Karpas-422 (cell line): ENCODE measurements at places on chromosomes 4 and X. TPM values are rescaled to one million over a fixed set of nuclear protein-coding genes. Genes with fewer than 3 reads are reported as not detected.

TIGD4 gene
- total RNA-seq, result 3.1 TPM in 1 of 2 replicates, not detected in the other

DUX4 gene
- not detected in 2 replicates for total RNA-seq

AKAP4 gene
- total RNA-seq, result not detected in 2 replicates

XAGE1B gene
- not detected in 2 replicates for total RNA-seq

GATA1 gene
- total RNA-seq, result not detected in 2 replicates

DNA sequence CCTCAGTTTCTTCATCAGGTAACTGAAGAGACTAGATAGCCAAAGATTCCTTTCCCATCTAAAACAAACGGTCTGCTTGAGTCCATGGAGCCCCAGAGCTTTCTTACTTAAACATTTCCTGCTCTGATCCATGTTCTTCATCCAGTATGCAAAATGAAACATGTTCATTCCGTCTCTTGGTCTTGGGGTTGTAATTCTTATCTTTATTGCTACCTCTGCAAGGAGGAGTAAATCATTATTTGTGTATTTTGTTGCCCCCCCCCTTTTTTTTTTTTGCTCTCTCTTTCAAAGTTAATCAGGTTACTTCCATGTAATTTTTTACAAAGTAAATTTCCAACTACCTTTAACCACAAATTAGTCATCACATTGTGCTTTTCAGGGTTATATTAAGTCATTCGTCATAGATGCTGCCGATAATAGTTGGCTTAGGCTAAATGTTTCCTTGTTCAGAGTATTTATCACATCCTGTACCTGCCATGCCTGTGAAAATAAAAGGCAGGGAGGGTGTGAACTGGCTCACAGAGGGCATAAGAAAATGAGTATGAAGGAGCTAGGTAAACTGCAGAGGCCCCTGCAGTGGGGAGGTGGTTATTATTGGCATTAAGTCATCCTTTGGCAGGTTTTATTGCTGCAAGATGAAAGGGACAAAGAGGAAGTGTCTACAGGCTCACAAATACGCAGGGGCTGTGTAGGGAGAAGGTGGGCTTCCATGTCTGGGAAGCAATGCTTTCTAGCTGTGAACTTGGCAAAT is 76.7 kb upstream of the HS3ST1 start:
- no peak for DNase-seq

GRCh38 chr4:176850436-176850835 is 57.7 kb upstream of the VEGFC start:
- DNase-seq, result no peak

GRCh38 chr4:88738180-88738579 is 40.6 kb upstream of the NAP1L5 start:
- no peak for DNase-seq

DNA sequence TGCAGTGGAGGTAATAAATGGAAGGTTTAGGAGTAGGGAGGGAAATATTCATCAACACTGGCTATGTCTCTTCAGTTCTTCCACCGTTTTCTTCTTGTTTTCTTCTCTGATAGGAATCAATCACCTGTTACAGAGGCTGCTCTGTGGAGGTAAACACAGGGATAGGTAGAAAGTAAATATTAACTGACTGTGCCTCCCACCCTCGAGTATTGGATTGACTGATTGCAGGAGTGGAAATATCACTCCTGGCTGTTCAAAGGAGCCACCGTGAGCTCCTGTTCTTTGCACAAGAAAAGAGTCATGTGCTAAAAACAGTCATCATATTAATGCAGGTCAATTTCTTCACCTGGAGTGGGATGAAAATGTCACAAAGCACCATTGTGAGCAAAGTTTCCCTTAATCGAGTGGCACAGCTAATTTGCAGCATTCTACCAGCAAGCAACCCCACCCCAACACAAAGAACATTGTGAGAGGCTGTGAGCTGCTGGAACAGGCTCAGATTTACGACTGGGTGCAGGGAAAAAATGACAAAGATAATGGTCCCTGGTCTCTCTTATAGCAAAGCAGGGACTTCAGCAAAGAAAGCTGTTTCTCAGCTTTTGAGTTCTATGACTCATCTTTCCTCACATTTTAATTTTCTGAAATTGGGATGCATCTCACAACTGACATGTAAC is 113.7 kb upstream of the TSPAN5 start:
- no peak for DNase-seq

GRCh38 chr4:95439896-95440295 is 108.9 kb downstream of the UNC5C start:
- DNase-seq, result no peak

DNA sequence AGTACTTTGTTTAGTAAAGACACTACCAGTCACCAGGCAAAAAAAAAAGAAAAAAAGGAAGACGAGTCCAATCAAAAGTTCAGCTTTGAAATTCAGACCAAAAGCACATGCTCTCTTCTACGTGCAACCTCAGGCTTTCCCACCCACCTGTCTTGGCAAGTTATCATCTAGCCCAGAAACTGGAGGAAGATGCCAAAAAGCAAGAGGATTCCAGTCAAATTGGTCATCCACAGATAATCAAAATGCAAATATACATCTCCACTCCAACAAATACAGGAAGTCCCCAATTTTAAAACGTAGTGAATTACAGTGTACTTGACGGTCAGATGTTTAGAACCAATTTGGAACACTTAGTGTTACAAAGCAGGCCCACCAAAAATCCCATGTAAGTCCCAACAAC is 96.5 kb downstream of the PALLD start:
- no peak for DNase-seq
